Activated CD8-positive, alpha-beta memory T cell treated with anti-CD3 and anti-CD28 coated beads, Interleukin-2, amount 10 ng/mL, durations not matched to agents 7 days and 5 days (primary cell): ENCODE measurements at places on chromosomes 12 and 14. TPM values are rescaled to one million over a fixed set of nuclear protein-coding genes. Genes with fewer than 3 reads are reported as not detected.

GRCh38 chr12:30779578-30779977, 24.8 kb upstream of the CAPRIN2 start:
- no peak for DNase-seq

DNA sequence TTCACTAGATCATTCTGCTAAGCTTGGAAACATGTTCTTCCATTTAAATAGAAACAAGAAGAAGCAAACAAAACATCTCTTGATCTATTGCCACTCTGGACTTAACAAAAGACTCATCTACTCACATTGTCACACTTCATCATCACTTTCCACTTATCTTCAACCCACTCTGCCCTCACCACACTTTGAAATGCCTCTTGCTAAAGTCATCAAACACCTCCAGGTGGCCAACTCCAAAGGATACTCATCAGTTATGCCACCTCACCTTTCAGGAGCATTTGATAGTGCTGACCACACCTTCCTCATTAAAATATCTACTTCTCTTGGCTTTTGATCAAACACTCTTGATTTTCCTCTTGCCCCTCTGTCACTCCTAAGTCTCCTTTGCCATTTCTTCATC, 7.2 kb downstream of the EFCAB11 start:
- no peak for DNase-seq

- DNase-seq: no peak
These were observed 107.1 kb downstream of the NPAS3 start for GRCh38 chr14:33045760-33046159.

GRCh38 chr12:4135919-4136605, 137.5 kb upstream of the CCND2 start:
- peak; percentile 63 for DNase-seq

APOLD1 gene
- 13.5 TPM for total RNA-seq

GRCh38 chr12:52369211-52369610, 1.9 kb upstream of the KRT85 start:
- DNase-seq: no peak

HCAR2 gene
- total RNA-seq: not detected

GRCh38 chr12:115146453-115146852, 462.5 kb upstream of the TBX3 start:
- no peak for DNase-seq

GRCh38 chr14:75714991-75715390, 53.9 kb downstream of the TTLL5 start:
- DNase-seq: no peak

KRT74 gene
- not detected for total RNA-seq

AMHR2 gene
- total RNA-seq: not detected

- no peak for DNase-seq
These were observed 759 bp upstream of the KLC1 start for GRCh38 chr14:103628221-103628683.

DNA sequence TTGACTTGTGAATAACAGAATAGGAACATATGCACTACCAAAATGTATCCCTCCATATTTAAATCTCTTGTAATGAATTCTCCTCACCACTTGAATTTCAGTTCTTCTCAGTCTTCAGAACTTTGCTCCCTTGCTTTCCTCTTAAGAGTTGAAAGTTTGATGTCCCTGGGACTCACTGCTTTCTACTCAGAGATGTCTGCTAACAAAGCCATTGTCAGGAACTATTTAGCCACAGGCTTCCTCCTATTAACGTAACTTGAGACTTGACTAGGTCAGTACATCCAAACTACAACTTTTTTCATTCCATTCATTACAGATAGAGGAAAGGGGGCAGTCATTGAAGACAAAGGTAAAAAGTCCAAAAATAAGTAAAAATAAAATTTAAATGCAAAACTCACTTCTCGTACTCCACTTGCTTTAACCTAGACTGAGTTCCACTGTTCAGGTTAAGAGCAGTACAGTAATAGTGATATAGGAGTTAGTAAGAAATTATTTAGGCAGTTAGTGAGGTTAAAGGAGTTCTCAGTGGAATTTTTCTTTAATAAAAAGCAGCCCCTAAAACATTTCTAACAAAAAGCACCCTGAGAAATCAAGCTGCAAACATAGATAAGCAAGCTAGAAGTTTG, 364.2 kb downstream of the SOX5 start:
- no peak for DNase-seq

- no peak for DNase-seq
These were observed 308.2 kb downstream of the ATP23 start for GRCh38 chr12:58249610-58250009.
